ENCODE measurements at places on chromosomes 5 and 9.
A peak's percentile ranks its signal among the peaks of the same experiment; 100 is the strongest.

GRCh38 chr5:159161361-159162214, 47.8 kb downstream of the RNF145 start:
- DNase-seq: peak; percentile 23

- no peak for DNase-seq
Observed at GRCh38 chr5:71743155-71743554, 24.1 kb downstream of the CARTPT start.

DNA sequence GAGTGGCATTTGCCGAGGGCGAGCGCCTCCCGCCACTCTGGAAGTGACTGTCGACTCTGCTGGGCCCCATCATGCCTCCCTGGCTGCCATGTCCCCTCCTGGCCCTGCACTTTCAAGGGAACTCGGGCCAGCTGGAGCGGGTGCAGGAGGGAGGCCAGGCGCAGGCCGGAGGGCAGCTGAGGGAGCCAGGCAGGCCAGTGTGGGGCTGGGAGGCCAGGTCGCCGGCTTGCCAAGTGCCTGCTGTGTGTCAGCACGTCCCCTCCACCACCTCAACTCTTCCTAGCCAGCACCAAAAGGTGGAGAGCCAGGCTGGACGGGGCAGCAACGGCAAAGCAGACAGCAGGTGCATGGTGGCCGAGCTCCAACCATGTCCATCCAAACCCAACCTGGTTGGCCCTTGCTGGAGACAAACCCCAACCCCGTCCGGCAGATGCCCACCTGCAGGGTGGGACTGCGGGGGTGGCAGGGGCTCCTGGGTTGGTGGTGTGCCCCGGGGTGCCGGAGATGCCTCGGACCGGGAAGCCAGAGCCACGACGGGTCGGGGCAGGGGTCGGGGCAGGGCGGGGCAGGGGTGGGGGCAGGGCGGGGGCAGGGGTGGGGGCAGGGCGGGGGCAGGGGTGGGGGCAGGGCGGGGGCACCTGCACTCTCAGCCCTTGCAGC, 36.5 kb upstream of the EGFL7 start:
- DNase-seq: no peak

GRCh38 chr9:27566118-27566517, 7.2 kb downstream of the C9orf72 start:
- no peak for DNase-seq

- no peak for DNase-seq
Observed at GRCh38 chr5:127934791-127935256, 148.7 kb upstream of the SLC12A2 start.

- no peak for DNase-seq
Observed at GRCh38 chr9:34114436-34114835, 12.1 kb downstream of the DCAF12 start.

- DNase-seq: no peak
Observed at GRCh38 chr5:87327998-87328397, 60.3 kb downstream of the RASA1 start.

GRCh38 chr9:125906144-125906543, 159.0 kb downstream of the PBX3 start:
- DNase-seq: no peak

- no peak for DNase-seq
Observed at GRCh38 chr9:75414371-75415160, 326.3 kb downstream of the OSTF1 start.

DNA sequence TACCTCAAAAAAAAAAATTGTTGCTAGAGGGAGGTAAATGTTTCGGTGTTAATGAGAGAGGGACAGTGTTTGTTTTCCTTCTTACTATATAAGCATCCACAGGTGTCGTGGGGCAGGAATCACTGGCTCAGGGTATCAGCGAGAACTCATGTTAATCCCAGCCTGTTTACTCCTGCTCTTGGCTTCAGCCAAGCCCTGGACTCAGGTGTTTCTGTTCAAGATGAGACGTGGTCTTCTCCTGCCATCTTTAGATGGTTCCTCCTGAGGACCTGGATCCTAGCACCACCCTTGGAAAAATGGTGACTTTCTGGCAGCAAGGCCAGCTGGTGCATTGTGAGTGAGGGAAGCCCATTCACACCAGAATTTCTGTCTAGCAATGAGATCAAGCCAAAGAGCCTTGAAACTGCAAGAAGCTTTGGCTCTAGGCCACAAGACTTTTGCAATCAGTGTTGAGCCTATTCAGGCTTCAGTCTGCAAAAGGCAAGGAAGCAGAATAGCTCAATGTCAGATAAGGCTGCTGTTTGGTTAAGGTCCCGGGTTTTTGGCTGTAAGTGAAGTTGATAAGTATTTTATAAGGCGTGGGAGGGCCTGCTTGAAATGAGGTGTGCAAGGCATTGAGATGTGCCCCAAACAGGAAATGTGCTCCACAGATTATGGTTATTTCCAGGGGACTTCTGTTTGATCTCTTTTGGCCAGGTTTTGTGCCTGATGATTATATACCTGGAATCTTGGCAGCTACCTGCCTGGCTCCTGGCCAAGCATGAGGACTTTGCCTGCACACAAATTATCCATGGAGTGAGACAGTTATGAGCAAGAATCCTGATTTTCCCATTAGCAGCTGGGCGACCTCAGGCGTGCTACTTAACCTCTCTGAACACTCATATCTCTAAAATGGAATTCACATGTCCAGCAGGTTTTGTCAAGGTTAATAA, 99.8 kb downstream of the TENT4A start:
- no peak for DNase-seq

GRCh38 chr5:111017731-111018130, 53.8 kb upstream of the TSLP start:
- DNase-seq: no peak

GRCh38 chr9:78112406-78112805, 80.8 kb upstream of the GNAQ start:
- no peak for DNase-seq

- no peak for DNase-seq
Observed at GRCh38 chr5:136814619-136815378, 449.5 kb upstream of the TRPC7 start.

DNA sequence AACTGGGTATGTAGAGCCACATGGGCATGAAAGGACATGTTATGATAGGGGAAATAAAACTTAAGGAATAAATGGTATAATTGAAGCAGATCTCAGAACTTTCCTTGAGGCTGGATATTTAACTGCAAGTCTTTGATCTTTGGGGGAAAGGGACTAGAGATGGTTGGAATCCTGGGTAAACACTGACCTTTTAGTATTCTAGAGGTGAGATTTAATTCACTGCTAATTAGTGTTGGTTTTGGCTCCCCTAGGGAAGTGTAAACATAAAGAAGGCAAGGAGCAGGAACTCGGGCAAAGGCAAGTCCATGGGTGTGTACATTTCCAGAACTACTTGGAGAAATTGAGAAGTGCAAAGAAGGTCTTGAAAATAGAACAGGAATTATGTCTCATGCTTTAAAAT, 16.6 kb downstream of the NIM1K start:
- DNase-seq: no peak

DNA sequence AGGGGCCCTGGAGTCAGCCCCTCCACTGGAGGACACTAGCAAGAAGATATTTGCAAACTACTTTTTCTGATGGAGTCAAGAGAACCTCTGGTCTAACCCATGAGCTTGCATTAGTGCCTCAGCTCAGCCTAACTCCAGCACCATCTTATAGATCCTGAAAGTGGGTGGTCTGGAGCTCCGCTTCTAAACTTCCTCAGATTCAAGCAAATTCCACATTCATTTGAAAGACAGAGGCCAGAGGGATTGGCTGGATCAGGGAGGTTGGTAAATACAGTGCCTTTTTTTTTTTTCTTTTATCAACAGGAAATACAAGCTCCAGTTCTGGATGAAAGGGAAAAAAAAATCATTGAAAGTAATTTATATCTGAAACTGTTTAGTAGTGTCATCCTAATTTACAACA, 99.9 kb downstream of the ENC1 start:
- DNase-seq: no peak

GRCh38 chr5:151154931-151155774, 2.4 kb downstream of the ANXA6 start:
- peak; percentile 84 for DNase-seq

DNA sequence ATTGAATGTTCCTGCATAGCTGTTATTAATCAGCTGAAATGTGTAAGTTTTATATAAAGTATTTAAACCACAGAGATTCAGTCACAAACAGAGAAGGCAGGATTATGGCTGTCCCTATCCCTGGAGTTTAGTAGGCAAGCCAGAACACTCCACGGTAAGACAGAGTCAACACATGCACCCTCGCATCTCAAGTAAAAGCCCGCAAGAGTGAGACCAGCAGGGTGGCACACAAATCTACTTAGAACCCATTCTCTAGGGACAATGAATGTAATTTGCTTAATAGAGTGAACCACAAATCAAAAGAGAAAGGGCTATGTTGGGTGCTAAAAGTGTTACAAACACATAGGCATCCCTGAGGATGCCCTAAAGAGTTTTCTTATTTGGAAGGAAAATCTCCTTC, 35.1 kb downstream of the LPAR1 start:
- DNase-seq: no peak

DNA sequence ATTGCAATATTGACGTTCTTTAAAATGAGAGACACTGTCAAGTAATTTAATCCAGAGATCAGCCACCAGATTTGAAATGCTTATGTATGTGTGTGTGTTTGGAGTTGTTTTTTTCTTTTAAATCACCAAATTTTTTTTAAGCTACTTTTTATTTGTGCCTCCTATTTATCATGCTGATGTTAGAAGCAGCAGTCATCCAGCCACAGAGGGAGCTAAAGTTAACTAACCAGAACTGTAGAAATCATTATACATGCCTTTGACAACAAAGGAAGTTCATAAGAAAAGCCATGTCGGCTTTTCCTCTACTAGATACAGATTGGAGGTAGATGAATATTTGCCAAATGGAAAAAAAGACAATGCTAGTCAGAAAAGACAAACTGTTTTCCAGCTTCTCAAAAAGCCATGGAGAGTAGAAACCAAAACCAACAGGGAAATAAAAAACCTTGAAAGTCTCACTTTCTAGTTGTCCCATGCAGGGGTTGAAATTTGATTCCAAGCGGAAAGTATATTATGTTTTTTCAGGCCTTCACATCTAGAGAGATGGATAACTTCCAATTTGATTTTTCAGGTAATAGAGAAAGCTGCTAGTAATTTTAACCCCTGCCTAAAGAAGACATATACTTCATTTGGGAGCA, 4.5 kb downstream of the PURA start:
- DNase-seq: no peak

DNA sequence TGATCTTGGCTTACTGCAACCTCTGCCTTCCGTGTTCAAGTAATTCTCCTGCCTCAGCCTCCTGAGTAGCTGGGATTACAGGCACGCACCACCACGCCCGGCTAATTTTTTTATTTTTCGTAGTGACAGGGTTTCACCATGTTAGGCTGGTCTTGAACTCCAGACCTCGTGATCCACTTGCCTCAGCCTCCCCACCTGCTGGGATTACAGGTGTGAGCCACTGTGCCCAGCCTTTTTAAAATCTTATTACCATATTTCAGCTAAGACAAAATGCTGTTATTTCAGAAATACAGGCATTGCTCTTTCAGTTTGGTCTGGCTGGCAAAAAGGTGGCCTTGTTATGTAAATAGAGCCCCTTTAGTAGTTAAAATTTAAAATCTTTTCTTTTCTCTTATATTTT, 46.9 kb upstream of the GLDC start:
- no peak for DNase-seq

- DNase-seq: no peak
Observed at GRCh38 chr9:89405826-89406225, 87.5 kb downstream of the SECISBP2 start.

GRCh38 chr9:121996783-121997182, 96.3 kb downstream of the TTLL11 start:
- no peak for DNase-seq

DNA sequence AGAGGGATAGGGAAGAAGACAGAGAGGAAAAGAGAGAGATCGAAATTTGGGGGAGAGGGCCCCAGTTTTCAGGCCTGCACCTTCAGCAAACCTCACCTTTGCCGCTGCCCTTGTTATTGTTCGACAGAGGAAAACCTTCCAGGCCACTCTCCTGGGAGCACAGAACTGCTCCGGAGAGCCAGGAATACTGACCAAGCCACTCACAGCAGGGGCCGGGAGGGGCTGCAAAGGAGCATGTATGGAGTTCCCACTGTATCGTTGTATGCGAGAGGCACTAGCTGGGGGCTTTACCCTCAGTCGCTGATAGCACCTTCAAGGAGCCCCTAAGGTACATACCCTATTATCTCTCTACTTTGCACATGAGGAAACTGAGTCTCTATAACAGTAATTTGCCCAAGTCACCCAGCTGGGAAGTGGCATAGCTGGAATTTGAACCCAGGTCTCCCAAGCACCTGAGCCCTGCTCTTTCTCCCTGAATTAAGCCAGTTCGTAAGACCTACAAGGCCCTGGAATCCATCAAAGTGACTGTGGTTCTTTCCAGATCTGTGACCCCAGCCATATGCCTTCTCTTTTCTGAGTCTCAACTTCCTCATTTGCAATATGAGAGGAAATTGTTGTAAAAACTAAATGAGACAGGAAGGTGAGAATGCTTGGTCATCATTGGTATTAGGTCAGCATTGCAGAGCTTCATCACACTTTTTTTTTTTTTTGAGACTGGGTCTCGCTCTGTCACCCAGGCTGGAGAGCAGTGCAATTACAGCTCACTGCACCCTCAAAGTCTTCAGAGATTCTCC, 21.0 kb upstream of the FOXE1 start:
- no peak for DNase-seq

DNA sequence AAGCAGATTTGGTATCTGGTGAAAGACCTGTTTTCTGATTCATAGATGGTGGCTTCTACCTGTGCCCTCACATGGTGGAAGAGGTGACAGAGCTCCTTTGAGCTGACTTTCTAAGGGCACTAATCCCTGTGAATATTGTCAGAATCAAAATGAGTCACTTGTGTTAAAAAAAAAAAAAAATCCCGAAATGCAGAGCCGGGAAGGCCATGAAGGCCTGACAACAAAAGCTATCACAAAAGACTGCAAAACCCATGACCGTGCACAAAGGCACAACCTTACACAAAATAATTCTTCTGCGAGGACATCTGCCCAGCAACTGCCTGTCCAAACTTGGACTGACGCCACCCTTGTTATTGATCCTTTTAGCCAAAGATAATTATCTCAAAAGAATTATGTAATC, 19.6 kb upstream of the UBTD2 start:
- DNase-seq: no peak

GRCh38 chr9:106104887-106105286, 410.5 kb downstream of the TMEM38B start:
- no peak for DNase-seq

- no peak for DNase-seq
Observed at GRCh38 chr5:121378559-121379359, 472.9 kb upstream of the FTMT start.

- DNase-seq: peak; percentile 69
Observed at GRCh38 chr9:38160613-38161215, 91.7 kb upstream of the SHB start.

DNA sequence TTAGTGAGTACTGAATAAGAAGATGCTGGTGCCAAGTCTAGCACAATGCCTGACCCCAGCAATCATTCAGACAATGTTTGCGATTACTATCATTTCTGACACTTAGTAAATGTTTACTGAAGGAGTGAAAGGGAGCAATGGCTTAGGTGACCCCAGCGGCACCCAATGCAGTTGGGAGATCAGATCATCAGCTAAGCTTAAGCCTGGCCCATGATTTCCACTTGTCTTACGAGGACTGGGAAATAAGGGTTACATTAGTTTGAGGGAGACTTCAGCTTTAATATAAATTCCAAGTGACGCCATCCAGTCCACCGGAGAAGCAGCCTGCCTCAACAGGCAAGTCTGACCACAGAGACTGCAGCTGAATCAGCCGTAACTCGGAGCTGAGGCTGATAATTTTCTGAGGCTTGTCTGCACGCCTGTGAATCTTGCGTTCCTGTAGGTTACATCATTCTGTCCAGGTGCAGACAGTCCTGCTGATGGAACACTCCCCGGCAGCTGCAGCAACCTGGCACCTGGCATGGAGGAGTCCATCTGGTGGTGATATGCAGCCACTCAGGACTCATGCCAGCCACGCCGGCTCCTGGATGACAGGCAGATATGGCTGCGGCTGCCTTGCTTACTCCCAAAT, 34.9 kb upstream of the FGF1 start:
- no peak for DNase-seq
